ENCODE measurements at places on chromosomes 16 and 17.

DNA sequence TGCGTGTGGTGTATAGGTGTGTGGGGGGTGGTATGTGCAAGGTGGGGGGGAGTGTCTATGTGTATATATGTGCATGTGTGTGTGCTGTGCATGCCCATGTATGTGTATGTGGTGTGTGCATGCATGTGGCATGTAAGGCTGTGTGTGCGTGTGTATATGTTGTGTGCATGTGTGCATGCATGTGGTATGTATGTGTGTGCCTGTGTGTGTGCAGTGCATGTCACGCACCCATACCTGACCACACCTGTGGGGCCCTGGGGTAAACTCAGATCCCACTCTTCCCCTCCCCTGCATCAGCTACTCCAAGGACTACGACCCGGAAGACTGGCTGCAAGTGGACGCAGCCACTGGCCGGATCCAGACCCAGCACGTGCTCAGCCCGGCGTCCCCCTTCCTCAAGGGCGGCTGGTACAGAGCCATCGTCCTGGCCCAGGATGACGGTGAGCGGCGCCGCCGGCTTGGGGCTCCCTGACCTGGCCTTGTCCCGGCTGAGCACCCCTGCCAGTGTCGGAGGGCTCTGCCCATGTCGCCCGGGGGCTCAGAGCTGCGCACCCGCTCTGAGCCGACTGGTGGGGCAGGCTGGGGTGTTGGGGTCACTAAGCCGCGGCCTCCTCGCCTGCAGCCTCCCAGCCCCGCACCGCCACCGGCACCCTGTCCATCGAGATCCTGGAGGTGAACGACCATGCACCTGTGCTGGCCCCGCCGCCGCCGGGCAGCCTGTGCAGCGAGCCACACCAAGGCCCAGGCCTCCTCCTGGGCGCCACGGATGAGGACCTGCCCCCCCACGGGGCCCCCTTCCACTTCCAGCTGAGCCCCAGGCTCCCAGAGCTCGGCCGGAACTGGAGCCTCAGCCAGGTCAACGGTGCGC lies 9.1 kb downstream of the SLC22A31 start:
- DNase-seq, result no peak

GRCh38 chr16:67240506-67240905 lies 6.8 kb downstream of the FHOD1 start:
- no peak for DNase-seq

DNA sequence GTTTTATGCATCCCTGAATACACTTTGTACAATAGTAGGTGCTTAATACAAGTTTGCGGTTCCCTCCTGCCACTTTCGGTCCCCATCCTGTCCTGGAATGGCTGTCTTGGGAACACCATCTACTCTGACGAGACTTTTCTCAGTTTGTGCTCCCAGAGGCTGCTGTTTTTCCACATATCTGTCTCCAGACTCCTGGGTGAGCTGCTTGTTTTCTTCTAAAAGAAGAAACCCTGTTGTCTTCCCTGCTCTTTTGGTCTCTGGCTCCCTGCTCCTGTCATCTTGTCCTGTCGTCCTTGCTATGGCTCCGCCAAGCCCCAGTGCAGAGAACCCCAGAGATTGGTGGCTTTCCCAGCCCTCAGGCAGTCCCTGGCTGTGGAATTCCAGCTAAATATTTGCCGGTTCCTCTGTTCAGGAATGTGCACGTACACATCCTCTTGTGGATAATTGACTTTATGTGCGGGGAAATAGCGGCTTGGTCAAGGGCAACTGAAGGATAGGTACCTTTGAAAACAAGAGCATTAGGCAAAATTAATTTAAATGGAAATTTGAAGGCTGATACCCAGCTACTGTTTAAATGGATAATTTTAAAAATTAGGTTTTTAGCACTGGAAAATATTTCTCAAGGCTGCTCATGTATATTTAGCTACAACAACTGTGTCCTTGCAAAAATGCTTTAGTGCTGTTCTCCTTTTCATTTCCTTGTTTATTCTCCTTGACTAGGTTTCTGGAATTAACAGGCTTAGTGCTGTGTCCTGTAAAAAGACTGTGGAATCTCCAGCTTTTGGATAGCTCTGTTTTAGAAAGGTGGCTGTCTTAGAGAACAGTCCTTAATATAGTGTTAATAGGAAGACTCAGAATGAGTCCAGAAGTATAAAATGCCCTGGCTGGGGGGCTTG lies 50.2 kb upstream of the SLC12A3 start:
- peak; percentile 30 for DNase-seq

DNA sequence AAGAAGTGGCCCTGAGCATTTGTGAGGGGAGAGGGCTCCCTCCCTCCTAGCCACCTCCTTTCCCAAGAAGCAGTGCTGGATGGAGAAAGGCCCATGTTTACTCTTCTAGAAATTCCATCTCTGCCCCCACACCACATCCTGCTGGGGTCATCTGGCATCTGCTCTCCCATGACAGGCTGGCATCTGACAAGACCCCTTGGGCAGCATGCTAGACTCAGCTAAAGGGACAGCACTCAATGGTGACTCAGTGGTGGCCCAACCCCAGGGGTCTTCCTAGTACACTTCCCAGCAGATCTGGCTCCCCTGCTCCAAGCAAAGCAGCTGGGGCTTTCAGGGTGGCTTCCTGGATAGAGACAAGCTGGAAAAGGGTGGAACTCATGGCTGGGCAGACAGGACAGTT lies 14.4 kb downstream of the SLC38A7 start:
- no peak for DNase-seq

DNA sequence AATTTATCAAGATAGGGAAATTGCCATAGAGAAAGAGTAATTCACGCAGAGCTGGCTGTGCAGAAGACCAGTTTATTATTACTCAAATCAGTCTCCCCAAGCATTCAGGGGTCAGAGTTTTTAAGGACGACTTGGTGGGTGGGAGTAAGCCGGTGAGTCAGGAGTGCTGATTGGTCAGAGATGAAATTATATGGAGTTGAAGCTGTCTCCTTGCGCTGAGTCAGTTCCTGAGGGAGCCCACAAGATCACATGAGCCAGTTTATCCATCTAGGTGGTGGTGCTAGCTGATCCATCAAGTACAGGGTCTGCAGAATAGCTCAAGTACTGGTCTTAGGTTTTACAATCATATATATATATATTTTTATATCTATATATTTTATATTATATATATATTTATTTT lies 6.0 kb upstream of the AQP8 start:
- DNase-seq, result no peak

DNA sequence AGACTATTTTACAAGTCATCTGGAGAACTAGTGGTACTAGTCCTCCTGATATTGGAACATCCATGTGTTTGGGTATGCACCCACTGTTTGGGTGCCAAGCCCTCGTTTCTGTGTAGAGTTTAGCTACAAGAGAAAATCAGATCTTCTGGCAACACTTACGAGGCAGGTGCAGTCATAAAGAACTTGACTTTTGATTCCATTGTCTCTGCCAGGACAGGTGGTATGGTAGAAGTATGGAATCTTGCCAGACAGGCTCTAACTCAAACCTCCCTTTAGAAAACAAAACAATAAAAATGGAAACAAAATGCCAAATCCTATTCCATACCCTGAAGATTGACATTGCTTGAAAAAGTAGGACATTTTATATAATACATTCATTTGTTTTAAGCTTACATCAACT lies 16.0 kb downstream of the RNF43 start:
- DNase-seq, result peak; percentile 66

- no peak for DNase-seq
These were observed 78.5 kb upstream of the C16orf82 start for GRCh38 chr16:26988186-26988585.

DNA sequence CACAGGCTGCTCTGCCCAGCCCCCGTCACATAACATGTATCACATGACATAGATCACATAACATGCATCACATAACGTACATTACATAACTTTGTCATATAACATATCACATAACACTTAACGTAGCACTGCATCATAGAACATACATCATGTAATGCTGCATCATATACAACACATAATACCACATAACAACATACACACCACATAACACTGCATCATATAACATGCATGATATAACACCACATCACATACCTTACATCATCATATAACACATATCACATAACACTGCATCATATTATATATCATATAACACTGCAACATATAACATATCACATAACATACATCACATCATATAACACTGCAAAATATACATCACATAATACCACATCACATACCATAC lies 83.8 kb downstream of the AXIN2 start:
- DNase-seq, result no peak

DNA sequence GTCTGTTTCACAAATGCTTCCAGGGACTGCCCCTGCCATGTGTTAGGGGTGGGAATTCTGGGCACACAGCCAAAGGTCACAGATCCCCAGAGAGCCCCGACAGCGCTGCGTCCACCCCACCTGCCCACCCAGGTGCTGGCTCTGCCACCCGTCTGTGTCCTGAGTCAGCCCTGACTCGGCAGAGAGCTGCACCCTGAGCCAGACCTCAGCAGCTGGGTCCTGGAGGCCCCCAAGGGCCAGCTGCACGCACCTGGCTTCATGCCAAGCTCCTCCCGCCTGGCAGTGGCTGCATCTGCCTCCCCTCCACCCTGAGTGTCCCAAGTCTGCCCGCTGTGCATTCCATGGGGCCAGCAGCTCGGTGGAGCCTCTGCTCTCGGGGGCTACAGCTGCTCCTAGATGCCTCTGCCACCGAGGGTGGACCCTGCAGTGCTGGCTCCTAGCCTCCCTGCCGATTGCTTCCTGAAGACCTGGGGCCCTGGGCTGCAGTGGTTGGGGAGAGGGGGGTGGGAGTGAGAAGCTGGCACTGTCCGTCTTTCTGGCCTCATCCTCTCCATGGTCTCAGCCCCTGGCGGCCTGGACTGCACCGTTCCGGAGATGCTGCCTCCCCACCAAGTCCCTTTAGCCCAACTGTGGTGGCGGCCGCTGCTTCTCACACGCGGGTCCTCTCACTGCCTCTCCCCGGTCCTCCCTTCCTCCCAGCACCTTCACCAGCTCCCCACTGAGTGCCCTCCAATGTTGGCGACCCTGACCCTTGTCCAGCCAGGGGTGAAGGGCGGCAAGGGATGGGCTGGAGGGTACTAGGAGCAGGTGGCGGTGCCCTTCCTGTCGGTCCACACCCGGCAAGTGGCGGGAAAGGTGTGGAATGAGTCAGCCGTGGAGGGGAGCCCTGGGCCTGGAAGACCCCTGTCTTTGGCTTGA lies 3.0 kb downstream of the SECTM1 start:
- DNase-seq, result no peak

DNA sequence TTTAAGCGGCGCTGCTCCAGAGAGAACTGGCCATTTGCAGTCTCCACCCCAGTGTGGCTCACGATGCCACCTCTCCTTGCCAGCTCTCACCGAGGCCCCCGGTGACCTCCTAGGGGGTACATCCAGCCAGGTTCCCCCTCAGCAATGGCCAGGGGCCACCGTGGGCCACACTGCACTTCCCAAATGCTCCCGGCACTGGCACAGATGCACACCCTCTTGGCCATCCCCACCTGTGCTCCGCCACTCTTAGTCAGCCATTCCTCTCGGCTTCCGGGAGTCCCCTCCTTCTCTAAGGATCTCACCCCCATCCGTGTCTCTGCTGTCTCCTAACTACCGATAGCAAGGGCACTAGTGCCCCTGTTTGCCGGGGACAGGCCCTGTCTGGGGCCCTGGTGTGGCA lies 25.8 kb downstream of the MLYCD start:
- no peak for DNase-seq

GRCh38 chr17:3474212-3474611 lies 1.6 kb upstream of the ASPA start:
- DNase-seq, result no peak

DNA sequence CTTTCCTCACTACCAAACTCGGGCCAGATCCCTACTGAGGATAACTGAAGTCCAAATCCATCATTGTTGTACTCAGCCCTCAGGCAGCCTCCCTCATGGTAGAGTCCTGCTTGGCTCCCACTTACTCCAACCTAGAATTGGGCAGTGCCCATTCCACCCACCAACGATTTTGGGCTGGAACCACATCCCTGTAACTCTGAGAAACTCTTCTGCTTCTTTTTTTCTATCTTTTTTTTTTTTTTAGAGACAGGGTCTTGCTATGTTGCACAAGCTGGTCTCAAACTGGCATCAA lies 1.2 kb downstream of the PRR14 start:
- DNase-seq, result no peak

DNA sequence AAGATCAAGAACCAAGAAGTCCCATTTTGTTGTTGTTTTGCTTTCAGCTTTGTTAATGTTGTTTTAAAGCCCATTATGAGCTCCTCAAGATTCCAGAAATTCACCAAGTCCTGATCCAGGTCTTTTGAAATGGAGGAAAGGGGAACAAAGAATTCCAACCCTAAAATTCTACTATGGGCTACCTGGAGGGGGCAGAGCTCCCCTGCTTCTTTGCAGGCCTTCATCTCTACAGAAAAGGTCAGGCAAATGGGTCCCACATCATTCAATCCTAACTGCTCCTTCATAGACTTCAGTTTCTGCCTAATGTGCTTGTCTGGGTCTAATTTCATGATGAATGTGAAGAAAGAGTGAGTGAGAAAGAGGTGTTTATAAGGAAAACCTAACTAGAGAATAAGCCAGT lies 375.5 kb downstream of the TOX3 start:
- DNase-seq, result no peak

- no peak for DNase-seq
These were observed 38.9 kb upstream of the C1QL1 start for GRCh38 chr17:45006927-45007461.

- no peak for DNase-seq
These were observed 9.5 kb upstream of the GUCY2D start for GRCh38 chr17:7992924-7993323.

DNA sequence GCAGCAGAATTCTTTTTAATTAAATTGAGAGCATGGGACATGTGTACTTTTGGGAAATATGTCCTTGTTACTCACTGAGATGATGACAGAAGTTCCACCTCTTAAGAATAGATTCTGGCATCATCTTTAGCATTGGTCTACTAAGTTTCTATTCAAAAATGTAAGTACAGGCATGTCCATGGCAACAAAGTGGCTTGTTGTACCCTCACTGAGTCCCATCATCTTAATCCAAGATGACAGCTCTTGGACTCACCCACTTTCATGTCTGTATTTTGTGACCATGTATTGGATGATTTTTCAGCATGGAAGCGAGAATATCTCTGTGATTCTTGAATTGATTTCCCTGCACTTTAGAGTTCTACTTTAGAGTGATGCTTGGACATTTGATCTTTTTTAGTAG lies 33.1 kb upstream of the NAGLU start:
- DNase-seq, result no peak

DNA sequence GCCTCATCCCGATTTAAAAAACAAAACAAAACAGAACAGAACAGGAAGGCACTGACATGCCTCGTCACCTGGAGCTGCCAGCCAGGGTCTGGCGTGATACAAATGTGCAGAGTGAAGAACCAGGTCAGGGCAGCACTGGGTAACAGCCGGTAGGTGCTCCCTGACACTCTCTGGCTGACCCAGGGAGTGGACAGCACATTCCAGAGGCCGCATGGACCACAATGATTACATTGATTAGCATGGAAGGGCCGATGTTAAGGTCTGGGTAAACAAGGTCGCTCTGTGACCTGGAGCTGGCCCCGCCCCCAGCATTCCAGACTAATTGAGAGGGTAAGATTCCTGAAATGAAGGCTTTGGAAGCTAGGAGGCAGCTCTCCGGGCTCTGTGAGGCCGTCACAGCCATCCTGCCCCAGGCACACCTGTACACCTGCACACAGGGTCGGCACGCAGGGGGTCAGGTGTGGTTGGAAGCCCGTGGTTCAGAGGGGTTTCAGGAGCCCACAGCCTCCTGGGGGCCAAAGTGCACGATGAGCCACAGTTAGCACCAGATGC lies 21.4 kb downstream of the PIEZO1 start:
- DNase-seq, result no peak

All from T47D (cell line).